ENCODE measurements at places on chromosomes 5 and 9.

DNA sequence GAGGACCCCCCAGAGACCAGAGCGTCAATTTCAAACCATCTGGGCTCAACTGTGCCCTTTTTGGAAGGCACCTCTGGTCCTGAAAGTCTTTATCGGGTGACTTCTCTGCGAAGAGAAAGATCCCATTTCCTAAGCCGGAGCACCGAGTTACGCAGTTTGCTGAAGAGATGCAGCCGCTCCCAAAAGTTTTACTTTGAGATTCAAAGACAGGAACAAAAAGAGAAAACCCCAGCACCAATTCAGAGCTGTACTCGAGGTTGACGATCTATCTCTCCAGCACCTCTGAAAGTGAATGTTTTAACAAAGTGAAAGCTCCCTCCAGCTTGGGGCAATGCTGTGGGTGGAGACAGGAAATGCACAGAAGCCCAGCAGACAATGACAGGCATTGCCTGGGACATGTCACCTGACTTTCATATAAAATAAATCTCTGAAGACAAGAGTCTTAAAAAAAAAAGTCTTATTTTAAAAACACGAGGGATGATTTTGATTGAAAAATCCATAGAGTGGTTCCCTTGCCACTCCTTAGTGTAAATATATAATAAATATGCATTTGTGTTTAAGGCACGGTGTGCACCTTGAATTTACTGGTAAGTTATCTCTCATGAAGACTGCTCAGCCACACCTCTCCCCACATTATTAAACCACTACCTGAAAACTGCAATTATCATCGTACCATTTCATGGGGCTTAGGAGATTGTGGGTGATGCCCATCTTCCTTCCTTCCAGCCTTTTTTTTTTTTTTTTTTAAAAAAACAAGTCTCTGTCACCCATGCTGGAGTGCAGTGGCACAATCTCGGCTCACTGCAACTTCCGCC is 79.9 kb downstream of the FNBP1 start:
- peak; percentile 70 for DNase-seq

DNA sequence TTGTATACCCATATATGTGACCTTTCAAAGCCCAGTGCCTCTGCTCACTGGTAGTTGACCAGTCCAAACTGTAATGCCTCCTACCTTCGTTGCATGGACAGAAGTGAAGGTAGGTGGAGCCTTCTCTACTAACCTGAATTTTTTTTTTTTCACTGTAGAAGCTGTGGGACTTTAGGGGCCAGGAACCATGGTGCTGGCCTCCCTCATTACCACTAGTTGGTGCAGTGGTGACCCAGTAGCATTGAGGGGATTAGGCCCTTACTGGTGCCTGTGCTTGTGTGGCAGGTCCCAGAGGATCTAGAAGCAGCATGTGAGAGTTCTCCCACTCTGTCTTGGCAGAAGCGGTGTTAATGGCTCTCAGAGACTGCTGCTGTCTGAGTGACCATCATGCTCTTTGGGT is 2.3 kb downstream of the RALGPS1 start:
- DNase-seq, result no peak

DNA sequence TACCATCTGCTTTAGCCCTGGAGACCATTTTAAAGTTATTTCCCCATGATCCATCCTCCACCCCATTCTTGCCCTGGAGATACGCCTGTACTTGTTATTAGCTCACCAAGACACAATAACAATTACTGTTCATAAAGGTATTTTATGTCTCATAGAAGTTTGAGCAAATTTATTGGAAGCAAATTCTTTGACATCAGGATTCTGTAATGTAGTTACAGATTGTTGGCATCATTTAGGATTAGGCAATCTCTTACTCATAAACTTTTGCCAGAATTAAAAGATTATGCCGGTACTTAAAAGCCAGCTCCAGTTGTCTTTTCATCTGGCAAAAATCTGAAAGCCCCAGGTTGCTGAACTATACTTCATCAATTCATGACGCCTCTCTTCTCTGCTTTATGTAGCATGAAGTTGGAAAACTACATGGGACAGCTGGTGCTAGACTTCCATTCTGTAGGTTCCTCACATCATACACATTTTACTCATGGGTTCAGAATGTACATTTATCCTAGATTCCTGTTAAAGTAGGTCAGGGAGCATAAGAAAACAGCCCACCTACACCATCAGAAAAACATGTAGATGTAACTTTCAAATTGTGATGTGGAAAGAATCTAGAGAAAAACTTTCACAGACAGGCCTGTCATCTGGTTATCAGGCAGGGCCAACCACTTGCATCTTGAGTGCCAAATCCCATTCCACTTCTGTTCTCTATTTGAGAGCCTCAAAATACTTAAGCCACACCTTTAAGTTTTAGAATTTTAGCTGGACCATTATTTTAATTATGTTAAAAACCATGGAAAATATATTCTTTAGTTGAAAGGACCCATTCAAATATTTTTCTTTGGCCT is 14.0 kb downstream of the ATP10B start:
- no peak for DNase-seq

DNA sequence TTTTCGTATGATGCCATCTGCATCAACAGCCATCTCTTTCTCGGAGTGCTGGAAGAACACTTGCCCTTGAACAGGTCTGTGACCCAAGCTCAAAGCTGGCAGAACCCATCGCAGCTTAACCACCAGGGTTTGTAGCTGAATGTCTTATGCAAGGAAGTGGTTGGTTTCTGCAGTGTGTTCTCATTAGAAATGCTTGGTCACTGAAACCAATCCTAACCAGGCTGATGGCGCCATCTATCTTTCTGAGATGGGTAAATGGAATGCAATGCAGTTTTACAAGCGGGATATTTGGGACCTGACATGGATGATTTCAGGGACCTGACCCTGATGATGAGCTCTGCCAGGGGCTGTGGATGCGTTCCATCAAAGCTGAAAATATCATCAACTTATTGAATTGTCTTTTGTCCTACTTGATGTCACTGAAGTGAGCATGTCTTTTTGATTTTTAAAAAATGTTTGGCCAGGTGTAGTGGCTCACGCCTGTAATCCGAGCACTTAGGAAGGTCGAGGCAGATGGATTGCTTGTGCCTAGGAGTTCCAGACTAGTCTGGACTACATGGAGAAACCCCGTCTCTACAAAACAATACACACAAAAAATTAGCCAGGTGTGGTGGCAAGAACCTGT is 28.7 kb downstream of the DMRT3 start:
- DNase-seq, result no peak

- no peak for DNase-seq
These were observed 1229.3 kb downstream of the CDH12 start for GRCh38 chr5:21623831-21624230.

DNA sequence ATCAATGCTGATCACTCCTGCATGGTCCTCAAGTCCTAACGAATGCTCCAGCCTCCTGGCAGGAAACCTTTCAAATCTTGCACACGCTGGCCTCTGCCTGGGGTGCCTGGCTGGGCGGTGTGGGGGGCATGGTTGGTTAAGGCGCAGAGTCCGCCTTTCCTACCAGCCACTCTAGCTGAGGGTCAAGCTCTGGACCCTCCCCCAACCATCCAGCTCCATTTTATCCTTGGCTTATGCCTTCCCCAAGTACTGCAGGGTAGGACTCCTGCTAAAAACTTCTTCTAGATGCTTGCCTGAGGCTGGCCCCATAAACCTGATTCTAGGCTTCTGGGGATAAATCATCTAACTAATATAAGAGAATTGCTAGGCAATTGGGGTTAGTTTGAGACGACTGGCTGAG is 808 bp upstream of the MVB12B start:
- no peak for DNase-seq

GRCh38 chr9:106885451-106885850 is 22.5 kb downstream of the ZNF462 start:
- no peak for DNase-seq

DNA sequence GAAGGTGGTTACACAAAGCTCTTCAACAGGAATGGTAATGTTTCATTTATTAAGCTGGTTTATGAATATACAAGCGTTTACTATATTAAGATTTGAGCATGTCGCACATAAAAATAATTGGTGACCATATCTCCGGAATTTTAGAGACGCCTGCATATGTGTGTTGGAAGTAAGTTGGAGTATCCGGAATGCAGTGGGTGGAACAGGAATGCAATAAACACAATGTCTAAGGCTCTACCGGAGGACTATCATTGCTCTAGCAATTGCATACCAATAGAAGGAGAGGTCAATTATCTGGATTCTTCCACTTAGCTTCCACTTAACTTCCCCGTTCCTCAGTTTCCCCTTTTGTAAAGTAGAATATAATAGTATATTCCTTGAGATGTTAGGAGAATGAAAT is 1.1 kb upstream of the CEP78 start:
- no peak for DNase-seq

DNA sequence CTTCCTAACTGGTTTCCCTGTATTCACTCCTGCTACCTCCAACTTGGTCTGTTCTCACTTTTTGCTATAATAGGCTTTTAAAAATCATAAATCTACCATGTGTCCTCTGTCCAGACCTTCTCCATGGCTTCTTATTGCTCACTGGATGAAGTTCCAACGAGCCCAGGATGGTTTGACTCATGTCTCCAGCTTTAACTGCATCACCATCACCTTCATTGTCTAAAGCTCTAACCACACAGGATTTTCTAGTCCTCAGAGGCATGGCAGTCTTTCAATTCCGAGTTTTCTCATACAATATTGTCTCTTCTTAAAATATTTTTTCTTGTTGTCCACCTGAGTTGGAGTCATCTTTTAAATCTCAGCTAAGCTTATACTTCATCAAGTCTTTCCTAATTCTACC is 49.3 kb downstream of the PDCD1LG2 start:
- no peak for DNase-seq

DNA sequence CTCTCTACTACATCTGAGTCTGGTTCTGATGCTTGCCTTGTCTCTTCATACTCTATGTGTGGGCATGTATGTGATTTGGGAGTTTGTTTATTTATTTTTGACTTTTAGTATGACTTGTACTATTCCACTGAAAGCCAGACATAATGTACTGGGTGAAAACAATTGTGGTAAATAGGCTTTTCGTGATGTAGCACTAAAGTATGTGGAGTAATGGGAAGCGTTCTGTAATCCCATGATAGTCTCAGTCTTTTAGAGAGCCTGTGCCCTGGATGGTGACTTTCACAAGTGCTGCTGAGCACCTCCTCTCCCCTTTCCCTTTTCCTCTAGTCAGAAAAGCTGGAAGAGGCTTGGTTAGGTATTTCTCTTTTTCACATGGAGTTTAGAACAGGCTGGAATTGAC is 85.8 kb upstream of the S1PR3 start:
- no peak for DNase-seq

DNA sequence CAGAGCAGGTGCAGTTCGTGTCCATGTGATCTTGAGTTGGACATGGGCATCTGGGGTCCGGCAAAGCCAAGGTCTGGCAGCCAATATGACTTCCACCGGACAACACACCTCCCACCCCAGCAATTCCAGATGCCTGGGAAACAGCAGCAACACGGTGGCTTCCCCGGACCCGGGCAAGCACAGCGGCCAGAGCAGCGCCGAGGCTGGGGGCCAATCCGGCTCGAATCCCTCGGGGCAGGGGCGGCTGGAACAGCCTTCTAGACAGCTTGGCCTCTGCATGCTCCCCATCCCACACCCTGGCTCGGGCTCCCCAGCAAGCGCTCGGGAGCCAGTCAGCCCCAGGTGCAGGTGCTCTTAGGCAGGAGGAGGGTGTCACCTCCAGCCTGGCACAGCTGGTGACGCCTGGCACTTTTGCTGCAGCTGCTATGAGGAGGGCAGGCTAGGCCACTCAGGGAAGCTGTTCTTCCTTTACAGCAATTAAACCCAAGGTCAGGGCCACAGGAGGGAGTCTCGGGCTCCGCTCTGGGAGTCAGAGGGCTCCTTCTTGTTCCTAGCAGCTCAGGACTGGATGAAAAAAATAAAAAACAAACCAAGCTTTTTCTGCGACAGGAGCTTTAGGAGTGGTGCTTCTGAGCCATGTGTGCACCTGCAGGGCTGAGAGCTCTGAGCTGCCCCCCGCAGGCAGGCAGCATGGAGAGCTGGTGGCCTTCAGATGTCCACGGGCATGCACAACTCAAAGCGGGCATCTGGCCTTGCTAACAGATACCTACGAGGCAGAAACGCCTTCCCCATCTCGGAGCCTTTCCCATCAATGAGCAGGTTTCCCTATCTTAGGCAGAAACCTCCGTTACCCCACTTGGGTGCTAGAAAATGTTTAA is 28.2 kb downstream of the DBH start:
- no peak for DNase-seq

DNA sequence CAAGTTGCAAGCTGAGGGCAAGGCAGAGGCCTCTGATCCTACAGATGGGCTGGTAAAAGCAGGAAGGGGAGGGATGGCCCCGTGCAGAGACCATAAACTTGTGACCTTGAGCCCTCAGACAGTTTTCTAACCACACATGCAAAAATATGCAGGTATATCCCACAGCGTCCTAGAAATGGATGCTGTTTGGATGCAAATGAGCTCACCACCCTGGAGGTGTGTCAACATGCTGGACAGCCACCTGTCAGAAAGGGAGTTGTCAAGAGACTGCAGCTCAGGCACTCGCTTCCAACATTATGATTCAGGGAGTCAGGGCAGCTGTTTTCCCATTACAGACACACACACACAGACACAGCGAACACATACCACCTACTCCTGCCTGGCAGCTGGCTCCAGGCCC is 97.3 kb upstream of the PANK3 start:
- no peak for DNase-seq

All from activated naive CD4-positive, alpha-beta T cell treated with anti-CD3 and anti-CD28 coated beads, Interleukin-2, amount 50 U/mL, for 72 hours (primary cell).